Activated naive CD4-positive, alpha-beta T cell treated with anti-CD3 and anti-CD28 coated beads for 36 hours (primary cell): ENCODE measurements at places on chromosomes 7 and 10.

DNA sequence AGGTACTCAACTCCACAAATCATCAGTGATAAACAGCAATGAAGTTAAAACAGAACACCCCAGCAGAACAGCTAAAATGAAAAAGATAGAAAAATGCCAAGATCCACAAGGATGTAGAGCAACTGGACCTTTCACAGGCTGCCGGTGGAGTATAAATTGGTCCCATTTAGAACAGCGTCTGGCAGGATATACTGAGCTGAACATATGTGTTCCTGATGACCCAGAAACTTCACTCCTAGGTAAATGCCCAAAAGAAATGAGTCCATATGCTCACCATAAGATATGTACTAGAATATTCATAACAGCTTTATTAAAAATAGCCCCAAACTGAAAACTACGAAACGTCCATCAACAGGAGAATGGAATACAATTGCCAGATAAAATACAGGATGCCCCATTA lies 102.4 kb downstream of the OAT start:
- H3K4me3 ChIP-seq = no peak overlapping the region
- no peaks in the 10 kb centered on the region for H3K27me3 ChIP-seq
- H3K27ac ChIP-seq = no peak overlapping the region
- H3K4me1 ChIP-seq = no peaks in the 10 kb centered on the region
- no peak for DNase-seq

GRCh38 chr7:47293884-47294555 lies 287.9 kb downstream of the TNS3 start:
- H3K36me3 ChIP-seq = no peaks in the 10 kb centered on the region
- H3K4me1 ChIP-seq = peaks cover 5% of the 10 kb centered on the region
- no peaks in the 10 kb centered on the region for H3K27me3 ChIP-seq

DNA sequence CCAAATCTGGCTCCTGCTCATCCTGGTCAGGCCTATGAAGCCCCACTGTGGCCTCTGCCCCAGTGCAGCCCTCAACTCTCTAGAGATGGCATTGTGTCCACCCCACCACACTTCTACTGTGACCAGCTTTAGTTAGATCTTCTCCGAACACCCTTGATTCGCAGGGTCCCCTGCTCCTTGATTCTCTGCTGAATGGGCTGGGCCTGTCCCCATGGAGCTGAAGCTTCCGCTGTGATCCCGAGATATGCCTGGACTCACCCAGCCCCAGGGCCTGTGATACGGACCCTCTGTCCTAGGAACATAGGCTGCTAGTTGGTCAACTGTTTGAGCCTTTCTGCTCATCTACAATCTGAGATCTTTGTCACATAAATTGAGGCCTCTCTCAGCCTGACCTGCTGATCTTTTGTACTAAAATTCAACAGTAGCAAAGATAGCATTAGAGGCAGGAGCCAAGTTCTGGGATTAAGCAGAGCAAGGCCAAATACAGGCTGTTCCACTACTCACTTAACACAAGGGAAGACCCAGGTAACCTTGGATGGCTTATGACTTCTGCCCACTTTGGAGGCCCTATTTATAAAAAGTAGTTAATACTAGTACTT lies 6.5 kb upstream of the PPIF start:
- DNase-seq = no peak
- no peaks in the 10 kb centered on the region for H3K27me3 ChIP-seq
- H3K36me3 ChIP-seq = no peaks in the 10 kb centered on the region
- no peak overlapping the region for H3K27ac ChIP-seq

DNA sequence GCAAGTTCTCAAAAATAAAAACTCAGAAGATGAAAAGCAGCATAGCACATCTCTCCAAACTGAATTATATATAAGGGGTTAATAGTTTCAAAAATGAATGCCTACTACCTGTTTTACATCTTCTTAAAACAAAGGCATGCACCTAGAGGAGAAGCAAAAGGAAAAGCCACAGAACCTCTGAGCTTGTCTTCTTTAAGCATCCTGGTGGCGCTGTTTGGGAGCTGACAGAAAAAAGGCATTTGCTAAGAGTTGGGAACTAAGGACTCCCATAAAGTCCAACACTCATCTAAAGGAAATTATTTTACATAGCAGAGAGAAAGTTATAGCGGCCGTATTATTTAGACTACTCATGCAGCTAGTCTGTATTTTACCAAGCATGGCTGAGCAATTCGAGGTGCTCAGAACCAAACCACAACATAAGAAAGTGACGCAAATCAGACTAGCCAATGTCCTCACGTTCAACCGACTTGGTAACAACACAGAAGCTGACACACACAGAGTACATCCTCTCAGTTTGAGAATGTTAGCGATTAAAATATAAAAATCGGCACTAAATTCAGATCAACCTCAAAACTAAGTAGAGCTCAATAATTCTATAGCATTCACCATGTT lies 38.8 kb downstream of the PTN start:
- H3K4me3 ChIP-seq = no peak overlapping the region
- no peak for DNase-seq
- H3K27me3 ChIP-seq = no peaks in the 10 kb centered on the region
- no peaks in the 10 kb centered on the region for H3K36me3 ChIP-seq

- no peak overlapping the region for H3K4me3 ChIP-seq
- no peaks in the 10 kb centered on the region for H3K36me3 ChIP-seq
- no peaks in the 10 kb centered on the region for H3K27me3 ChIP-seq
Observed at GRCh38 chr7:85167636-85168035, 19.2 kb downstream of the SEMA3D start.

DNA sequence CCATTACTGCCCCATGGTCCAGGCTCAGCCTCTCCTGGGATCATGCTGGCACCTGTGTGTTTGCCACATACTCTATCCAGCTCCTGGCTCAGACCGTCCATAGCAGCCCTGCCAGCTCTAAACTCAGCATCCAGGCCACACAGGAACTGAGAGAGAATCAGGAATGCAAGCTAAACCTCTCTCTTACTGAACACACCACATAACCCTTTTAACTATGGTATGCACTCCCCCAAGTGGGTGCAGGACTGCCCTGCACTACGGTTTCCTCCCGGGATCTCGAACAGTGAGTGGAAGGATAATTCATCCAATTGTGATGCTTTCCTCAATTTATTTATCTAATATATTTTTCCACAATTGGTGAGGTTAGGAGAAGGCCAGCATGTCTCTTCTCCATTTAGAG lies 17.1 kb upstream of the ZNF800 start:
- DNase-seq = peak; percentile 7
- no peak overlapping the region for H3K27ac ChIP-seq
- no peaks in the 10 kb centered on the region for H3K36me3 ChIP-seq
- H3K4me1 ChIP-seq = peaks cover 32% of the 10 kb centered on the region

- H3K27ac ChIP-seq = no peak overlapping the region
- no peak overlapping the region for H3K4me3 ChIP-seq
Observed at GRCh38 chr7:134834689-134835462, 55.4 kb downstream of the CALD1 start.
